ENCODE measurements at places on chromosomes 4 and X.

GRCh38 chr4:143225167-143225566 is 40.5 kb downstream of the USP38 start:
- DNase-seq, result no peak

DNA sequence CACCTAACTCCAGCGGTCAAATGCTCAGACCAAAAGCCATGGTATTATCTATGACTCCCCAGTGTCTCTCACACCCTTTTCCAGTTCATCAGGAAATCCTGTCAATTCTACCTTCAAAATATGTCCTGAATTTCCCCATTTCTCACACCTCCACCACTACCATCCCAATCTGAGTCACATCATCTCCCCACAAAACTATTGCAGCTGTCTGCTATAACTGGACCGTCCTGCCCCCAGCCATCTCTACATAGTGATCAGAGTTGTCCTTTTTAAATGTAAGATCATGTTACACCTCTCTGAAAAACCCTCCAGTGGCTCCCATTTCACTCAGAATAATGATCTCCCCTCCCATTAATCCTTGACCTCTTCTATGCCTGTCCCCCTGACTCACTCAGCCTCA is 6.8 kb upstream of the ODAPH start:
- no peak for DNase-seq

GRCh38 chr4:126267689-126268088 is 952.9 kb downstream of the FAT4 start:
- DNase-seq, result no peak

GRCh38 chr4:26331380-26331950 is 10.7 kb downstream of the RBPJ start:
- DNase-seq, result no peak

- DNase-seq, result no peak
These were observed 1.7 kb downstream of the EIF1AX start for GRCh38 chrX:20139966-20140365.

DNA sequence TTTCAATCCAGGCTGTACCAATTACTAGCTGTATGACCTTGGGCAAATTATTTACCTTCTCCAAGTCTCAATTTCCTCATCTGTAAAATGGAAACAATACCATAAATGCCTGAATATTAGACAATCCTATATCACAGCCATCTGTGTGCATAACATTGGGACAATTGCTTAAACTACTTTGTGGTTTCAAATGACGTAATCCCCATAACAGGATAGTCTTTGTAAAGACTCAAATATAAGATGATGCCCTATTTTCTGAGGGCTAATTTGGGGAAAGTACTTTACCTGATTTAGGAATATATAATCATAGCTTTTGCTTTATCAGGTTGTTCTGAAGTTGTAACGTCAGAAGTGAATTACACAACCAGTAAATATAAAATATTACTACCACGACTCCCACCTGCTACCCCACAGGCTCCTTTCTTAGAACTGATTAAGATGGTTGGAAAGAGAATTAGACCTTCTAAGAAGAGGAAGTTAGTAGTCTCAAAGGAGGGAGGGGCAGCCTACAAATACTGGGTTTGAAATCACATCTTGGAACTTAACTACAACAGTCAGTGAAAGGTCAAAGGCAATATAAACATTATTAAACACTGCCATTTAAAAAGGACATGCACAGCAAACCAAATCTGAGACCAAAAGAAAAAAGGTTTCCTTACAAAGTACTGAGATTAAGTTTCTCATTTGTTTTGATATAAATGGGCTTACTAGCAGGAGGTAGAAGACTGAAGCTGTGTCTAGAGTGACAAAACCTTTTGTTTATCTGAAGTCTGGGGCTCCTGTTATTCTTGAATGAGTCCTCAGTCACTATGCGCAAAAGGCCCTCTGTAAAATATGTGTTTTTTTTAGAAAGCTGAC is 215.0 kb downstream of the SCFD2 start:
- DNase-seq, result no peak

GRCh38 chr4:31104043-31104442 is 383.9 kb downstream of the PCDH7 start:
- DNase-seq, result no peak

GRCh38 chr4:41586675-41587225 is 48.8 kb downstream of the LIMCH1 start:
- no peak for DNase-seq

GRCh38 chrX:57595381-57595811 is 3.6 kb downstream of the ZXDB start:
- DNase-seq, result no peak

DNA sequence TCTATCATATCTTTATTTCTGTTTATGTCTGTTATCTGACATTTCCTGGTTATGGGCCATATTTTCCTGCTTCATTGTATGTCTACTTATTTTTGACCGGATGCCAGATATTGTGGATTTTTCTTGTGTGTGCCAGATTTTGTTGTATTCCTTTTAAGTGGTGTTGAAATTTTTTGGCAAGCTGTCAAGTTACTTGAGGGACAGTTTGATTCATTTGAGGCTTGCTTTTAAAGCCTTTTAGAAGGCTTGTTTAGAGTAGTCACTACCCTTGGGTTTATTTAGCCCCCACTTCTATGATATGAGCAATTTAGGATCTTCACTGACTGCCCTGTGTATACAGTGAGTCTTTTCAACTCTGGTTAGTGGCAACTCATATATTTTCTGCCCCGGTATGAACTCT is 29.2 kb upstream of the NPY2R start:
- no peak for DNase-seq

DNA sequence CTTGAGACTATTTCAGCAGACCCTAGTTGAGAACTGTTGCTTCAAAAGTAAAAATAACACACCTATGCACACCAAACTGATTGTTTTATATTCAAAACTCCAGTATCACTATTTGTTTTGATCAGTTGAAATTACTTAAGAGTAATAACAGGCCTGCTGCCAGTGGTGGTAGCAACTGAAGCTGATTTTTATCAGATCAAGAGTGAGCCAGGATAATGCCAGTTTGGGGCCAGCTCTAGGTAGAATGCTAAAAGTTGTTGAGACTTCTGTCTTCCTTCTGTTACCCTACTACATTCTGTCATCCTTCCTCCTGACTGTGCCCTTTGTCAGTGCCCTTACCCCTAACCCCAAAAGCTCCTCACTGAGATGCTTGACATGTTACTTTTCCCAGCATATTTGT is 228.7 kb upstream of the SPRY1 start:
- no peak for DNase-seq

GRCh38 chr4:122827258-122827878 is 737 bp downstream of the FGF2 start:
- no peak for DNase-seq

DNA sequence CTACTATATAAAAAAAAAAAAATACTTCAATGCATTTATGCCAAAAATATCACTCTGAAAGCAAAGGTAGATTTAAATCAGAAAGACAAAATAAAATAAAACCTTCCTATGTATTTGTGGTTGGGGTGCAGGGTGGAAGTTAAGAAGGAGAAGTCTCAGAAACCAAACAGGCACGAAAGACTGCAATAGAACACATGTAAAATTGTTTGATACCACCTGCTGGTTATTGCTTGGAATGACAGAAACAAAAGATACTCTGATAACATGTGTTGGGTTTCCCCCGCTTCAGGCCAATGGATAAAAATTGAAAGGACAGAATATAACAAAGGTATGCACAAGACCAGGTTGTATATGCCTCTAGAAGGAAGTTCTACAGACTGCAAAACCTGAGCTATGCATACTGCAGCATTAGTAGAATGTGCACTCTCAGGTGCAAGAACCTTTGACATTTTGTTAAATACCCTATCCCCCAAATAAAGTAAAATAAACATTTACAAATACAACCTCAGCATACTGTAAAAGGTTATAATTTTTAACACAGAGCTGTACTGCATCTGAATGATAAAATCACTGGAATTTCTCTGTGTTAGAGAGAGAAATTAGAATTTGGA is 118.8 kb downstream of the GABRA2 start:
- no peak for DNase-seq

GRCh38 chrX:136138939-136139338 is 8.4 kb upstream of the FHL1 start:
- DNase-seq, result no peak

DNA sequence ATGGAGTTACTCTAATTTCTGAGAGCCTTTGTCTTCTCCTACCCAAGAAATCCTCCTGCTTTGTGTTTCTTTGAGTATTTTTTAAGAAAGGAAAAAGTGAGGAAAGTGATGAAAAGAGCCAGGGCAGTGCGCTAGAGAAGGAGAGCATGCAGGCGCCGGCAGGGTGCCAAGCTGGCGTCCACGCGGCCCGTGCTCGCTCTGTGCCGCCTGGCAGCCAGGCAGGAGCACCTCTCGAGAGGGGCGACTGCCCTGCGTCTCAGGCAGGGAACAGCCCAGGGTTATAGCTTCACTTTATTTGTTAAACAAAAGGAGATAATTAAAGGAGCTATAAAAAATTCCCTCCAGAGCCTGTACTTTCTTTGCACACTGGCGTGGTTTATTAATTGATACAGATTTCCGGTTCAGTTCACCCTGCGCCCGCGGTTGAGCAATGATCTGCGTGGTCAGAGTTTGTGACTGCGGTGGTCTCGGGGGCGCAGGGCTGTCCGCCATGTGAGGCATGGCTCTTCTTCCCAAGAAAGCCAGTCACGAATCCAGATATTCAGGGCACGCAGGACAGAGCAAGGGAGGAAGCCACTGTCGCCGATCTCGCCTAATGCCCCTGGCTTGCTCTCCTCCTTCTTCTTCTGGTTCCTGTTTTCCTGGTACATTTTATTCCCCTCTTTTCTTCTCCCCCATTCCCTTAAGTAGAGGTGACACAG is 110.8 kb upstream of the PAQR3 start:
- DNase-seq, result no peak

GRCh38 chr4:59039046-59039445 is 1928.9 kb upstream of the IGFBP7 start:
- DNase-seq, result no peak

- DNase-seq, result no peak
These were observed 66.9 kb downstream of the LUZP4 start for GRCh38 chrX:115356369-115356768.

GRCh38 chrX:10326578-10326977 is 169.8 kb downstream of the CLCN4 start:
- DNase-seq, result no peak

DNA sequence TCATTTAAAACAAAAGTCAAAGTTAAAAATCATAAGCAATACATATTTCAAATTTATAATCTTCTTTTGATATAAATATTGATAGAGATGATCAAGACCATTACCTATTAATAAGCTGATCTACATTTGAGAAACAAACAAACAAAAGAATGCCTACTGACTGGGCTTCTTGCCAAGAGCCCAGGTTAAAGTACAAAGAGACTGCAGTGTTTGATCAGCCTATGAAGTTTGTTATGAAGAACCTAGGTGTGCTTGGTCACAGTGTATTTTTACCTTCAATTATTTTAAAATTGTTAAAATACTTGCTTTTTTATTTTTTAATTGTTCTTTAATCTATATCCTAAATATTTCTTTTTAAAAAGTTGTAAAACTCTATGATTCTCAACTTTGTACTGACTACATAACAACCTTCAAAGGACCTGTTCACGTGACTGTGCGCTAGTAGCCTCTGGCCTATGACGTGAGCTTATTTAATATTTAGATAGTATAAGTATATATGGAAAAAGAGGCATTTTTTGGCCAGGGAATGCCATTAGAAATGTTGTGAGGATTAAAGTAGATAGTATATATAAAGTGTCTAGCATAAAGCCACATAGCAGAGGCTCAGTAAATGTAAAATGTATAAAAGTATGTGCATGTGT is 11.4 kb upstream of the SLC39A8 start:
- no peak for DNase-seq

- no peak for DNase-seq
These were observed 42.8 kb downstream of the PDE5A start for GRCh38 chr4:119585771-119586170.

DNA sequence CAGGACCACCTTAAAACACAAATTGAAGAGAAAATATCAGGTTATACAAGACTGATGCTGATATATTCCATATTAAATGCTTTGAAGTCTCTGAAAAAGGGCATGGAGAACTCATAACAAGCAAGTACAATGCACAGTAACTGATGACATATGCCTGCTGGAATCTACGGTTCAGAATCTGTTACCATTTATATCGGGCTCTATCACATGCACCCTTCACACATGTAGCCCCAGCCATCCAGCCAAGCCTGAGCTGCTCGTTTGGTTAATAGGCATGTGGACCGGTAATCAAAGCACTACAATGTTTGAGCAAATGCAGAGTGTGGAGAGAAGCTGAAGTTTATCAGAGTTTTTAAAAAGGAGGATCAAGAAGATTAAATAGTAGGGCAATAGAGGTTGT is 11.8 kb downstream of the COMMD8 start:
- DNase-seq, result no peak

DNA sequence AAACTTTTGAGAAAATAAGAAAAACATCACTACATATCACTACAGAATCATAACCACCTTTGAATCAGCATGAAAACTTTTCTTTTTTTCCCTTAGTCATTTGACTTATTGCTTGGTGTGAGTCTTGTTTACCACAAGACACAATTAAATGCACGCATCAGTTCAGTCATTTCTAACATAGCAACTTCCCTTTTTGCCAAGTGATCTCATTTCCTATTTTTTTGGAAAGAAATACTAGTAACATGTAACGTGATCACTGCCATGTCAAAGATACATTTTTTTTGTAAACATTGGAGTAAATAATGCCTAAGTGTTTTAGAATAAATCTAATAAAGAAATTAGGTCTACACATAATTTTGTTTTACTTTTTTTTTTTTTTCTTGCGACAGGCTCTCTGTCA is 5.1 kb upstream of the CXCL8 start:
- no peak for DNase-seq

GRCh38 chr4:66376396-66376795 is 706.1 kb upstream of the EPHA5 start:
- no peak for DNase-seq

Measured in omental fat pad (tissue), 4 donors.